ENCODE measurements at places on chromosomes 3 and 15.
A peak's percentile ranks its signal among the peaks of the same experiment; 100 is the strongest.

- no peak for DNase-seq
Measured at GRCh38 chr3:61236556-61236955, 14.7 kb downstream of the FHIT start.

GRCh38 chr3:162391301-162391700 lies 894.7 kb downstream of the OTOL1 start:
- DNase-seq = no peak

DNA sequence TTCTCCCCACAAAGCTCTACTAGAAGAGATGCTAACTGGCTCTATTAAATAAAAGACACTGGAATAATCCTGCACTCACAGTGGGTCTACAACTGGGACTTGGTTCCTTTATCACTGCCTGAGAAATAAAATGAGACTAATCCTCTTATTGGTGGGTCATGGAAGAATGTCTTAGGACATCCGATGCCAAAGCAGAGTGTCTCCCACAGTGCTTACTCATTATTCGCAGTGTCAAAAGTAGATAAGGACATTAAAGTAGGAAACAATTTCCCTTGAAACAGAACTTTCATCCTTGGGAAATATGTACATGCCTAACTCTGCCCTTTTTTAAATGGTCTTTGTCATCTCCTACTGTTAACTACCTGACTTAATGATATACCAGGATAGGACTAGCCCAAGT lies 71.5 kb downstream of the GSK3B start:
- DNase-seq = no peak

GRCh38 chr15:60760646-60761504 lies 281.9 kb upstream of the ICE2 start:
- no peak for DNase-seq

- no peak for DNase-seq
Measured at GRCh38 chr15:42640109-42640508, 64.7 kb downstream of the STARD9 start.

DNA sequence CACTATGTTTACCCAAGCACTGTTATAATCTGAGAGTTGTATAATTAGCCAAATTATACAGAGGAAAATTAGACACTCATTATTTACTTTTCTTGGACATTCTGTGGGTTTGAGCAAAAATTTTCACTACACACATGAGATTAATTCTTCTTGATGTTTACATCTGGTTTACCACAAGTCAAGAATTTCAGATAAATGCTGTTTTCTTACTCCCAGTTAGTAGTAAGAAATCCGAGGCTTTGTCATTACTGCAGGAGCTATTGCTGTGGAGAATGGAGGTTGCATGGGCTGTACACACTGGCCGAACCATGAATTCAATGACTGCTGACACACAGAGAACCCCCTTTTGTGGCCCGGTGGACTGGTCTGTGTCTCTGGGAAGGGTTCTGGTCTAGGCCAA lies 207.7 kb upstream of the CFAP20DC start:
- DNase-seq = no peak

GRCh38 chr3:72463083-72463482 lies 385.2 kb downstream of the SHQ1 start:
- DNase-seq = no peak

DNA sequence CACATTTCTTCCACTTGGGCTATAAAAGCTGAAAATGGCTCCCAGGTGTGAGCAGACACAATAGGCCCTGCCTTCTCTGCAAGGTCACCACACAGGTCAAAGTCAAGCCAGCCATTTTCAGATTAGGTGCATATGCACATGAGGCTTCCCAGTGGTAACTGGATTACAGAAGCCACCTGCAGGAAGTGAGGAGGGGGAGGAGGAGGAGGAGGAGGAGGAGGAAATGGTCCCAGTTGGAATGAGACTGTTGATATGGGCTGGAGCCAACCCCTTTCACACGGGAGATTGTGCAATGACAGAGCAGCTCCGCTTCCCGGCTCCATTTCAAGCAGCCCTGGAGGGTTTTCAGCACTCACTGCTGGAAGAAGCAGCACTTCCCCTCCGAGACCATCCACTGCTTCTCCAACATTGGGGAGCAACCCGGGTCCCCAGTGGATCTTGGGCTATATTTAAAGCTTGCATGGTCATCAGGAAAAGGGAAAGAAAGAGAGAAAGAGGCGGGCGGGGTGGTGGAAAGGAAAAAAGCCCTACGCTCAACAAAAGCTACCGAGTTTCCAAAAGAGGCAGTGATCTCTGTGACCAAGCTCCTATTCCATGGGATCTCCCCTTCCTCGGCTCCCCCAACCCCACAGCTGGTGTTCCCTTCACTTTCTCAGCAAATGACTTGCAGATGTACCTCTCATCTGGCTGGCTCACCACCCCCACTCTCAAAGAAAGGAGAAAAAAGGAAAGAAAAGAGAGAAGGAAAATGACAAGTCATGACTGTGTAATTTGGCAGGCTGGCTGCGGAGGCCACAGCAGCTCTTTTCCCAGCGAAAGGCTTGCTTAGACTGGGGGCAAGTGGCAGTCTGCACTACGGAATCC lies 58.3 kb downstream of the LRIG1 start:
- DNase-seq = no peak

DNA sequence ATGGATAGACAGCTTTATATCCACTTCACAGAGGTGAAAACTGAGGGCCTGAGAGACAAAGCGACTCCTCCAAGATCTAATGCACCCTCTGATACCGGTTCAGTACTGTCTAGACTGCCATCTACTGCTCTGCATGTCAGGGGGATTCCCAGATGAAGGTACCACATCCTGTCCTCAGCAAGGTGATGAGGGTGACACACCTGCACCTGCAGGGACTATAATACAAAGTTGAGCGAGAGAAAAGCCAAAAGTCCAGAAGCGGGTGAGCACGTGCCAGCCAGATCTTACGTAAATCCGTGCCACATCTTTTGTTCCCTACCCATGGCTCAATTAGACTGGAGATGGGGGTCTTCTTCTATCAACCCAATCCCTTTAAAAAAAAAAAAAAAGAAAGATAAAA lies 32.4 kb upstream of the HES1 start:
- peak; percentile 40 for DNase-seq

All from activated CD4-positive, alpha-beta T cell treated with anti-CD3 and anti-CD28 coated beads, Interleukin-2, amount 10 ng/mL, durations not matched to agents 7 days and 5 days (primary cell).